ENCODE measurements at places on chromosomes 2 and 18.

- DNase-seq = no peak
Observed at GRCh38 chr18:74447404-74448152, 9.5 kb downstream of the DIPK1C start.

GRCh38 chr2:143229411-143229810 lies 100.2 kb downstream of the ARHGAP15 start:
- no peak for DNase-seq

DNA sequence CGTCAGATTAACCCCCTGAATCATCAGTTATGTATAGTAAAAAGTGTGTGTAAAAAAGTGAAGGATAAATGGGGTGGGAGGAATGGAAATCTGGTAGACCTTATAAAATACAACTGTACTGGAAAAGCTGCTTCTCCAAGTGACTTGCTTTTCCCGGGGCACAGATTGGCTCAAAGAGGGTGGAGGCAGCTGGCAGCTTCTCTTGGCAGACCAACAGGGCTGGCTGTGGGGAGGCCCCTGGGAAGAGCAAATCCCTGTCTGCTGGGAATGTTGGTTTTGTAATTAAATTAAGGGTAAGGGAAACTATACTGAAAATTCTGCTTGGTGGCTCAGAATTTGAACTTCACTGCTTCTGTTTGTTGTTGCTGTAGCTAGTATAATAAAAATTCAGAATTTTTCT lies 154.2 kb upstream of the DLX2 start:
- DNase-seq = no peak

DNA sequence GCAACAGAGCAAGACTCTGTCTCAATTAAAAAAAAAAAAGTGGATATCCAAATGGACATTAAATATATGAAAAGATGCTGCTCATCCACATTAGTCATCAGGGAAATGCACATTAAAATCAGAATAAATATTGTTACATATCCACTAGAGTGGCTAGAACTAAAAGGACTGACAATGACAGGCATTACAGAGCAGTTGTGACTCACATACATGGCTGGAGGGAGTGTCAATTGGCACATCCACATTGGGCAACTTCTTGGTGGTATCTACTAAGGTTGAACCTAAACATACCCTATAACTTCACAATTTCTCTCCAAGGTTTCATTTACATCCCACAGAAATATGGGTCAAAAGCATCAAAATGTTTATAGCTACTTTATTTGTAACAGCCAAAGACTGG lies 14.0 kb upstream of the DNER start:
- DNase-seq = no peak

DNA sequence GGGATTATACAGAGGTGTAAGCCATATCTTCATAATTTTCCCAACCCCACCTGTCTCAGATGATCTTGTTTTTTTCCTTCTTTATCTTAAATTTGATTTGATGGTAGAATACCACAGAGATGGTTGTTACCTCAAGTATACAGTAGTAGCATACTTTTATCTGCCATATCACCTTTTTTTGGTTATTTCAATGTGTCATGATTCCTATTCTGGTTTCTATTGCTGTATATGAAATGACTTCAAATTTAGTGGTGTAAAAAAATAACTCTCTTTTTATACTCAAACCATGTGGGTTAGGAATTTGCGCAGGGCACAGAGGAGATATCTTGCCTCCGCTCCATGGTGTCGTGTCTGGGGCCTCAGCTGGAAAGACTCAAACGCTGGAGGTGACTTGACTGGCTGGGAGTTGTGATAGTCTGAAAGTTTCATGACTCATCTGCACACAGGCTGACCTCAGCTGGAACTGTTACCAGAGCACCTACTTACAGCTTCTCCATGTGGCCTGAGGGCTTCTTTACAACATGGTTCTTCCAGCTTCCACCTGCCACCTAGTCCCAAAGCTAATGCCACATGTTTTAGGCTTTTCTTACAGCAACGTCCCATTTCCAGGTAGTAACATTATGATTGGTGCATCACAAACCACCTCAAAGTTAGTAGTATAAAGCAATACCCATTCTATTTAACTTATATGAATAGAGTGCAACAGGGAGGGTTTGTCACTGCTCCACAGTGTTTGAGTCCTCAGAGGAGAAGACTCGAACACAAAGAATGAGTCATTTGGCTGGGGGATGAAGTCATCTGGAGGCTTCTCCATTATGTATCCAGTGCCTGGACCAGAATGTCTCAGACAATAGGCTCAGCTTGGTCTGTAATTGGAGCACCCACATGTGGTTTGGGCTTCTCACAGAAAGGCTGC lies 82.3 kb upstream of the XPO1 start:
- DNase-seq = no peak

- no peak for DNase-seq
Observed at GRCh38 chr2:239054921-239055320, 207.0 kb downstream of the TWIST2 start.

DNA sequence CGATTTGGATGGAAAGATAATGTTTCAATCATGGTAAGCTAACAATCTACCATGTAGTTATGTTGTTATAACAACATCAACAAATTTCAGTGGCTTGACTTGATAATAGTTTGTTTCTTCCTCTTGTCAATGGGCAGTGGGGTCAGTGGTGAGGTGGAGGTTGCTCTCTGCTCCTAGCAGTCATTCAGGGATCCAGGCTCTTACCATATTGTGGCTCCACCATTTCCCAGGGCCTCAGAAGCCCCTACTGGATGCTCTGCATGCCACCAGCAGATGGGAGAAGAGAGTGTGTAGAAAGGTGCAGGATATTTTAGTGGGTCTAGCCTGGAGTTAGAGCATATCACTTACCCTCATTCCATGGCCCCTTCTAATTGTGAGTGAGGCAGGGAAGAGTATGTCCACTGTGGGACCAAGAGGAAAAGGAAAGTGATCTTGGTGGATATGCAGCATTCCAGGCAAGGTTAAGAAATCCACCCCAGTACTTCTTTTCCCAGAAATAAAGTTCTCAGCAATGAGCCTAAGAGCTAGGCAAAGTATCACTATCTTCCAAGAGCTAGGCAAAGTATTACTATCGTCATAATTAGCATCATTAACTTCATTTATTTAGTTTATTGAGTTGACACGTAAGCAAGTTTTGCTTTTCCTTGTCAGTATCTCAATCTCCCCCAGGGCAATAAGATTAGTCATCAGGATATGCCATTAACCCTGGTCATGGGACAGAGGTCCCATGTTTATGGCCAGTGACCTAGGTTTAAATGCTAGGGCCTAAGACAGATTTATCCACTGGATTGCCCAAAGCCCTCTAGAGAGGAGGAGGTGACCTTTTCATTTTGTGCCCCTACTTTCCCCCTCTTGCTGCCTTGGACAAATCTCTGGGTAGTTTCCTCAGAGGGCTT lies 4.2 kb upstream of the IWS1 start:
- DNase-seq = no peak

DNA sequence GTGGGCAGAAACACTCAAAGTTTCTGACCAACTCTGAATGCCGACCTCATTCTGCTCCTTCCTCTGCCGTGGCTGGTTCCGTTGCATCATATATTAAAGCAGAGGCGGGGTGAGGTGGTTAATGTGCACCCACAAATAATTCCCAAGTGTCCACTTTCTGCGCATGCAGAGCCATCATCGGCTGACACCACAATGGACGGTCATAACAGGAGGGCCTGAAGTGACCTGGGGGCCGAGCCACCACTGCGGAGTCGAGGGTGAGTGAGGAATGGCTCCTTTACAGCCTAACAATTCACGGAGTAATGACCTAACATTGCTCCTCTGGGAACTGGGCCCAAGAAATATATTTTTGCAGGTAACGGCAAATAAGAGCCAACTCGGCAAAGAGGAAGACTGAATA lies 32.9 kb upstream of the GLI2 start:
- DNase-seq = no peak

- no peak for DNase-seq
Observed at GRCh38 chr2:222447131-222447530, 22.8 kb downstream of the SGPP2 start.

DNA sequence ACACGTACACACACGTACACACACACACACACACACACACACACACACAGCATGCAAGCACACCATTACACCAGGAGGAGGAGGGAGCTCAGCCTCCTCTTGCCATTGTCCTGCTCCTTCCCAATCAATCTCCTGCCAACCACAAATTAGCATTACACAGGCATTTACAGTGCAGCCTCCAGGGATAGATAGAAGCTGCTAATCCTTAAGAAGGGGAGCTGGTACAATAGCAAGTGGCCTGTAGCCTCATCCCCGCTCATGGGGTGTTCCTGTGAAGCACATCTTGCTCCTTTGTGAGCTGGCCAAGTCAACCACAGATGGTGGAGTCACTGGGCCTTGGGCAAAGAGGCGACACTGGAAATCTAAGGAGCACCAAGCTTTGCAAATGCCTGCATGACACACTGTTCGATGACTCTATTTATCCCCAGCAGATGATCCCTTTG lies 110.3 kb upstream of the PKDCC start:
- no peak for DNase-seq

GRCh38 chr2:195513119-195513518 lies 143.9 kb upstream of the SLC39A10 start:
- no peak for DNase-seq

DNA sequence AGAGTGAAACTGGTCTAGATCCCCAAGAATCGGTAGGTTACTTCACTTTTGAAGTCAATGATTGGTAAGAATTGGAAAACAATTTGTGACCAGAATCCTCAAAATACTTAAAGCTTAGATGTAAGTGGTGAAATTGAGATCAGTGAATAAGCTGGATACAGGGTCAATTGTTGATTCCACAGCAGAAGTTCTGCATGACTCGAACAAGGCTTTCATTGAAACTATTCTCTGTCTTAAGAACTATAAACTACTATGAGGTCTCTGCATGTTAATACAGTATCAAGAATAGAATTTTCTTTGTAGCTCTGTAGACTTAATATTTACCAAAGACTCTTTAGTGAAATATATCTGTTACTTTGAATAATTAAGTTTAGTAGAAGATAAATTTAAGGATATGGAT lies 324.2 kb upstream of the FIGN start:
- DNase-seq = no peak

DNA sequence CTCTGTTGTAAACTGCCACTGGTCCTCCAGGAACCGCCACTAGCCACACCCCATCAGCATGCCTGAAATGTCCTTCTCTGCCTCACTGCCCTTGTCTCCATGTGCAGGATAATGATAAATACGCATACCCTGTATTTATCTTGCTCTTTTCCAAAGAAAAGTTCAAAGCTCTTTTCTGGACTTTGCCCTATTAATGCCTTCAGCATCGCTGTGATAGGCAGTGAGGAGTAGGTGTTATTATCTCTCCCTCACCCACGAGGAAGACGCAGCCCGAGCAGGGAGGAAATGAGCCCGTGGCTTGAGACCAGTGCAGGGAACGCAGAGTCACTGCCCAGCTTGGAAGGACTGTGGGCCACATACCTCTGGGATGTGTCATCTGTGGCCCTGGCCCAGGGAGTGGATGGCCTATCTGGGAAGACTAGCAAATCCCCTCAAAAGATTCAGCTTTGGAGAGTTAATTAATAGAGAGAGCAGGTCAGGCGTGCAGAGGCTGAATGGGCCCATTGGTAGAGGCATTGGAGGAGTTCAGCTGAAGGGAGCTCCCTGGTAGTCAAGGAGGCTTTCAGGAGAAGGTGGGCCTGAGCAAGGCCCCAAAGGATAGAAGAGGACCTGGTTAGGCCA lies 39.5 kb upstream of the MCFD2 start:
- DNase-seq = no peak

GRCh38 chr2:140586379-140586778 lies 1544.4 kb downstream of the LRP1B start:
- no peak for DNase-seq

DNA sequence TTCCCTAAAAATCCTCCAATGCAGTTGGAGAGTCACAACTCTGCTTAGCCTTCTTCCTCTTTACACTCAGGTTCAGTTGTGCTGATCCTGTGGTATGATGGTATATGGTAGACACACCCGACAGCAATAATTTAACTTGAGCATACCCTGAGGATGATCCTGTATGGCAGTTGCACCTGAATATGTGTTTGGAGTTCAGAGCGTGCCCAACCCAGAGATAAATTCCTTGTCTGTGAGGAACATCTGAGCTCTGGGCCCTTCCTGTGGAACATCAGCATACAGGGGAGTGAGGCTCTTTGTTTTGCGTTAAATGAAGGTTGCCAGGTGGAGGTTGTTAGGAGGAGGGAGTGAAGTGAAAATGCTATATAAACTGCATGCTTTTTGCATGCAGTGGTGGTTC lies 187.7 kb downstream of the MYO3B start:
- DNase-seq = no peak

GRCh38 chr2:109030870-109031475 lies 42.0 kb upstream of the EDAR start:
- DNase-seq = peak; percentile 49

GRCh38 chr18:30775629-30776028 lies 266.9 kb downstream of the DSC3 start:
- no peak for DNase-seq

GRCh38 chr2:177641331-177641730 lies 248.8 kb downstream of the AGPS start:
- no peak for DNase-seq

- no peak for DNase-seq
Observed at GRCh38 chr2:168076731-168077130, 170.7 kb downstream of the STK39 start.

DNA sequence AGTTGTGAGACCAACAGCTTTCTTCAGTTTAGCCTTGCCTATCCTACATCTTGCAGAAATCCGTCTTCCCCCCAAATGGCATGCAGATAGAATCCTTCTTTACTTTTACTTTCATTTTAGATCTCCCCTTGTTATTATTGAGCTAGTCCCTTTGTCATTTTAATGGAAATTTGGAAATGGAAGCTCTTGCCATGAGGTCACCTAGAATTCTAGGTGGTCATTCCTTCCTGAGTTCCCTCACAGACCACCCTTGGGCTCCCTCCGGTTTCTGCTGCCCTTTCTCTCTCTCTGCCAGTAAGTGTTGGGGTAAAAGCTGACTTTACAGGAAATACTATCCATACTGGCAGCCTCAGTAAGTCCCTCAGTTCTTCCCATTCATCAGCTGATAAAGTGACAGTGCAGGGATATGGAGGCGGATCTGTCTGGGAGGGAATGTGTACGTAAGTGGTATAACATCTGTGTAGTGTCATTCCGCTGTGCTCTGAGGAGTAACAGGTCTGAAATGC lies 30.2 kb downstream of the ARHGAP25 start:
- DNase-seq = no peak

DNA sequence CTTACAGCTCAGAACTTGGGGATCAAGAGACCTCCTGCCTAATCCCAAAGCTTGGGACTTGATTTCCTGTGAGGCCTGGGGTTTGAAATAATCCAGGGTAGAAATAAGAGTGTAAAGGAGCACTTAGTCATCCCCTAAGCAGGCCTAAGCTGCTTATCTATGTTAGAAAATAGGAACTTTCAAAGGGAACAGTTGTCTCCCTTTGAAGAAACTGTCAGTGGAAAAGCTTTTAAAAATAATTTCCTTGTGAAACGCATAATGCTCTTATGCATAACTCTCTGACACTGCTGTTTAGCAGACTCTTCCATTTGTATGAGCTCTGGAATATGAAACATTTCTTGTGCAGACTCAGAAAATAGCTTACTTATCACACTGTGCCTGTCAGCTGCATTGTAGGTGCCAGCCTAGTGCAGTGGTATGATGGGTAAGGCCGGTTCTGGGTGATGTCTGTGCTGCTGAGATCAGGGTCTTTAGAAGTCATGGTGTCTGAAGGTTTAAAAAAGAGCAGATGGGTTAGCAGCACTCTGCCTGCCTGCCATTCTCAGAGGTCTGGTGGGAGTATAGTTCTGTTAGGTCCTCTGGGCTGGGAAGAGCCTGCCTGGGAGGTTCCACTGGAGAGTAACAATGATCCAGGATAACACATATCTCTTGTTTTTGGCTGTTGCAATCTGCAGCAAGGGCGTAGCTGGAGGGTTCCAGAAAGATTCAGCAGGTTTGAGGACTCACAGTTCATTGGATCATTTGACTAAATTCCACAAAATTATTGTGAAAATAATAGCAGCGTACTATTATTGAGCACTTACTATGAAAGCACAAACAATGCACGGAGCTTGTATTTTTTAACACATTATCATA lies 283.2 kb upstream of the MEX3C start:
- no peak for DNase-seq

All from activated naive CD4-positive, alpha-beta T cell (primary cell).